ENCODE measurements at places on chromosomes 1 and 21. TPM values are rescaled to one million over a fixed set of nuclear protein-coding genes. Genes with fewer than 3 reads are reported as not detected.

SAMD13 gene
- 1.4 TPM for total RNA-seq

FCRL4 gene
- total RNA-seq, result not detected

LRRC40 gene
- total RNA-seq, result 18.7 TPM

GJA8 gene
- not detected for total RNA-seq

KIF14 gene
- total RNA-seq, result 13.4 TPM

APCS gene
- total RNA-seq, result not detected

PGLYRP4 gene
- not detected for total RNA-seq

KRTAP21-2 gene
- total RNA-seq, result not detected

ACTRT2 gene
- total RNA-seq, result not detected

TRIM45 gene
- total RNA-seq, result 3.3 TPM

CDA gene
- total RNA-seq, result not detected

VSIG8 gene
- not detected for total RNA-seq

CXADR gene
- total RNA-seq, result 2.0 TPM

GUCA2B gene
- not detected for total RNA-seq

RIPPLY3 gene
- total RNA-seq, result not detected

NR5A2 gene
- total RNA-seq, result 11.5 TPM

TAF12 gene
- total RNA-seq, result 26.2 TPM

KHDC4 gene
- 31.0 TPM for total RNA-seq

TEDDM1 gene
- total RNA-seq, result not detected

AMPD1 gene
- total RNA-seq, result not detected

TNFRSF4 gene
- total RNA-seq, result 0.65 TPM

LCE6A gene
- total RNA-seq, result not detected

TNFRSF9 gene
- under 0.01 TPM for total RNA-seq

ADAMTS4 gene
- 3.1 TPM for total RNA-seq

UTS2 gene
- not detected for total RNA-seq

MYOG gene
- total RNA-seq, result not detected

KPRP gene
- not detected for total RNA-seq

UBXN10 gene
- total RNA-seq, result not detected

PER3 gene
- total RNA-seq, result 35.5 TPM

RHBDL2 gene
- not detected for total RNA-seq

FAM72D gene
- total RNA-seq, result not detected

CHIA gene
- not detected for total RNA-seq

NFASC gene
- total RNA-seq, result 25.9 TPM

BPNT1 gene
- 6.8 TPM for total RNA-seq

IPO9 gene
- total RNA-seq, result 29.2 TPM

RYR2 gene
- total RNA-seq, result 0.25 TPM

RNASEL gene
- 9.5 TPM for total RNA-seq

TLCD4 gene
- 0.25 TPM for total RNA-seq

RRP15 gene
- 20.4 TPM for total RNA-seq

NBPF9 gene
- total RNA-seq, result 15.0 TPM

KDF1 gene
- not detected for total RNA-seq

TRIM67 gene
- not detected for total RNA-seq

FMOD gene
- total RNA-seq, result 6.6 TPM

PAFAH2 gene
- 9.8 TPM for total RNA-seq

IQCC gene
- total RNA-seq, result 0.41 TPM
